ENCODE measurements at places on chromosomes 6 and 20.

GRCh38 chr6:43200541-43200940 lies 18.5 kb downstream of the CUL9 start:
- DNase-seq, result no peak

GRCh38 chr6:151385177-151385576 lies 6.2 kb downstream of the ZBTB2 start:
- no peak for DNase-seq

DNA sequence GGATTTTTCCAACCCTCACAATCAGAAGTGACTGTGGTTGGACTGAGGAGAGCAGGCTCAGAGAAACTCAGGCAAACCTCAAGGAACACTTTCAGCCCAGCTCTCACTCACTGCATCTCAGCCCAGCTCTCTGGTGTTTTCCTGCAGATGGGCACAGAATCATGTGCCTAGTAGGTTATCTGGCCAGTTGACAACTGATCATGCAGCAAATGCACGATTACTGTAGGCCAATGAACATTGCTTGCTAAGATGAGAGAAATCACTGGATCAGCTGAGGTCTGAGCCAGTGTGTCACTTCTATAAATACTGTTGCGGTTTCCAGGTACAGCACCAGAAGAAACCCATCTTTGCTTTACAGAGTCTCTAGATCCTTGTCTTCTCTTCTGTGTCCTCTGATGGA lies 540.5 kb downstream of the CD83 start:
- DNase-seq, result no peak

- no peak for DNase-seq
Observed at GRCh38 chr6:116190550-116190949, 63.3 kb downstream of the TSPYL4 start.

DNA sequence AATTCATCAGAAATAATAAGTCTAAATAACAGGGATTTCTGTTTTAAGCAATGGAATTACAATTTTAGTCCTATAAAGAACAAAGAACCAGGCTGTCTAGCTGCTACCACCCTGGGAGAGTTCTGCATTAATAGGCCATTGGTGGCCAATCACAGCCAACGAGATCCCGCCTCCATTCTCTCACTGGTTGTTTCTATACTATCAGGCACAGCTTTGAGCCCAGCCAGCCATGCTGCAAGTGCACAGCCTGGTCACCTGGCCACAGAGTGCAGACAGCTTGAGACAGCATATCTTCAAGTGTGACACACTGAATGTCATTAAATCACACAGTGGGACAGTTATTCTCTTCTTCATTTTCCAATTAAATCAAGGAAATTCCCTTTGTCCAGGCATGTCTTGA lies 16.1 kb upstream of the RAB22A start:
- peak; percentile 24 for DNase-seq

DNA sequence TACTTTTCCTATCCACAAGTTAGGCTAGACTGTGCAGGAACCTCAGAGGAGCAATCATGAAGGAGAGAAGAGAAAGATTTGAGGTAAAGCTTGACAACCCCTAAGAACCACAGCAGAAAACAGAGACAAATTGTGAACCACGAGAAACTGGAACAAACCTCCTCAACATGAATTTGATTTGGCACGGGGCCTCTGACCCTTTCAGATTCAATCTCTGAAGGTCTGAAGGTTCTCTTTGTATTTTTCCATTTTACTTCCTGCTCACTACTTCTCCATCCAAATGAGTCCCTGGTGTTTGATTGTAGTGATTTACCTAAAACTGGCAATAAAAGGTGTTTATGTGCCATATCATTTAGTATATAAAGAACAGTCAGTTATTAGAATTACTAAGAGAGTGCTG lies 126.1 kb upstream of the STXBP5 start:
- no peak for DNase-seq

DNA sequence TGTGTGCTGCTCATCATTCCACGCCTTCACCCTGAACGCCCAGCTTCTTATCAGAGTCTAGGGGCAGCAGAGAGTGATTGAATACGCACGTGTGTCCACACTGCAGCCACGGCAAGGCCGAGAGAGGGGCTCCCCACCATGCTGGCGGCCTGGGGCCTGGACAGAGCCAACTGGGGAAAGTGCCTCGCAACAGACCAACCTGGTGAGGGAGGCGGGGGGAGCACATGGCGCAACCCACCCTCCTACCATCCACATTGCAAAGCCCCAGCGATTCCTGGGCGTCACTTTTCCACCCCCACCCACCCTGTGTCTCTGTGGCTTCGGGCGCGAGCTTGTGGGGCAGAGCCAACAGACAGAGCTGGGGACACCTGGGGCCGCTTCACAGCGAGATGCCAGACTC lies 66.4 kb upstream of the DUSP22 start:
- no peak for DNase-seq

- DNase-seq, result no peak
Observed at GRCh38 chr6:22372922-22373321, 76.1 kb upstream of the PRL start.

DNA sequence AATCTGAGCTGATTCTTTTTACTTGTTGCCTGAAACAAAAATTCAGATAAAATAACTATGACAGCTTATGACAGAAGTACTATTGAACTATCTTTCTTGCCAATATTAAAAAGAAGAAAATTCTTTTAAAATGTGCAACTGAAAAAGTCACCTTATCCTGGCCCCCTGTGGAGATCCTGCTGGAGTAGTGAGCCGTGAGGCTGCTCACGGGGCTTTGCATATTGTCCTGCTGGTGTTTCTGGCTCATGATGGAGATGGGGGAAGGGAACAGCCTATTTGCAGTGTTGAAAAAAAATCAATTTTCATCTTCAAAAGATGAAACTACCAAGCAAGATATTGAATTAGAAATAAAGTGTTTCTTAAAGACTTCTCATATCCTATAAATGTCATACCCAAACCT lies 216.0 kb downstream of the SAMD5 start:
- DNase-seq, result no peak

DNA sequence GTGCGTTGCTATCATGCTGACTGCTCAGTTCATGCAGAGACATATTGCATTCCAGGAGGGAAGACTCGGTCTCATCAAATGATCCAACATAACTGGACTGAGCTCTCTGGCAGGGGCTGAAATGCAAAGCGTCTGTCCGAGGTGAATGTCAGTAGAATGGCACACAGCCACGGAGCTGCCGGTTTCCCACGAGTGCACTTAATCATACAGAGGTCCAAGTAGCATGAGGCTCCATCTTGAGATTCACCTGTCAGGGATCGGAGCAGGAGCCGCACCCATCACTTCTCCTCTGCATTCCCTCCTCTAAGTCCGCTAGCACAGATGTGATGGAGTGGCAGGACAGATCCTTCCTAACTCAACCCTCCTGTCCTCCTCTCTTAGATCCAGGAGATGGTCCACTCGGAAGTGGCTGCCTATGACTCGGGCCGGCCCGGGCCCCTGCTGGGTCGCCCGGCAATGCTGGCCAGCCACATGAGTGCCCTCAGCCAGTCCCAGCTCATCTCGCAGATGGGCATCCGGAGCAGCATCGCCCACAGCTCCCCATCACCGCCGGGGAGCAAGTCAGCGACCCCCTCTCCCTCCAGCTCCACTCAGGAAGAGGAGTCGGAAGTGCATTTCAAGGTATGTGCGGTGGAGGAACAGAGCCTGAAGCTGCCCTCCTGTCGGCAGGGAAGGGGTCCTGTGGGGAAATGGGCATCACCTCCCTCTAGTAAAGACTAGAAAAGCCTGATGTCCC lies 135.9 kb downstream of the JPH2 start:
- no peak for DNase-seq

GRCh38 chr6:79005024-79005423 lies 73.0 kb downstream of the PHIP start:
- DNase-seq, result no peak

DNA sequence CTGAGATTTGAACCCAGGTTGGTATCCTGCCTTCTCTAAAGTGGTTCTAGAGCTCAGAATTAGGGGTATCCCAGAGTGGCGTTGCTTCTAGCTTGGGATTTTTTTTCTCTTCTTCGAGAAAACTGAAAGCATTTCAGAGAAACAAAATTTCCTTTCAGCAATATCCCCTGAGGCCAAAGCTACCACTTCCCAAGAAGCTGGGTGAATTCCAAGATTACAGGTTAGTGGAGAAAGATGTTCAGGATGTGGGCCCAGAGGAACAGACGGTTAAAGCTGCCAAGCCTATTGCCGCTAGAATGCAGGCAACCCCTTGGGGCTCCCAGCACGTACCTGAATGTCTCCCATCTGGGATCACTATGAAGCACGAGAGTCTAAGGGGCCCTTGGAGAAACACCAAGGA lies 134.1 kb downstream of the FOXO3 start:
- no peak for DNase-seq

- DNase-seq, result no peak
Observed at GRCh38 chr6:19839788-19840187, 2.6 kb downstream of the ID4 start.

GRCh38 chr20:50694379-50695134 lies 3.2 kb upstream of the RIPOR3 start:
- DNase-seq, result no peak

DNA sequence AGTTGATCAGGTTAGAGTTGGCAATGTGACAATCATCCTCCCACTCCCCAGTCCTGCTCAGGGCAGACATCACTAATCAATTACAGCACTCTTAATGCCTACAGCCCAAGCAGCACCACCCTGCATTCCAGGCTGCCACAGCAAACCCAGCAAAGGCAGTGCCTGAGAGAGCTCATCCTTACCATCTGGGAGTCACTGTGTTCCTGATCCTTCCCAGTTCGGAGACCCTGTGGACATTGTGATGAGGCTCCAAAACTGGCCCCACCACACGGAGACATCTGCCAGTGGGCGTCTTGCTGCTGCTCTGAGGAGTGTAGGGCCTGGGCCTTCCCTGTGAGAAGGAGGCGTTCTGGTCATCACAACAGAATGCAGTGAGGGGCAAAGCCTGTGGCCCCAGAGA lies 216.5 kb upstream of the CST7 start:
- no peak for DNase-seq

DNA sequence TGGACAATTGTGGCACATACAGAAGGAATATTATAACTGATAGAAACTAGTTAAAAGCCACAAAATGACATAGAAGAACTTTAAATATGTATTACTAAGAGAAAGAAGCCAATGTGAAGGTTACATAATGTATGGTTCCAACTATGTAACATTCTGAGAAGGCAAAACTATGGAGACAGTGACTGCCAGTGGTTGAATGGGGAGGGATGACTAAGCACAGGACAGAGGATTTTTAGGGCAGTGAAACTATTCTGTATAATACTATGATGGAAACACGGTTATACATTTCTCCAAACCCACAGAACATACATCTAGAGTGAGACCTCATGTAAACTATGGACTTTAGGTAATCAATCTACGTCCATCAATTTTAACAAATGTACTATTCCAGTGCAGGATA lies 22.4 kb downstream of the SYNCRIP start:
- DNase-seq, result no peak

- peak; percentile 8 for DNase-seq
Observed at GRCh38 chr20:34435589-34435988, 72.5 kb downstream of the ITCH start.

DNA sequence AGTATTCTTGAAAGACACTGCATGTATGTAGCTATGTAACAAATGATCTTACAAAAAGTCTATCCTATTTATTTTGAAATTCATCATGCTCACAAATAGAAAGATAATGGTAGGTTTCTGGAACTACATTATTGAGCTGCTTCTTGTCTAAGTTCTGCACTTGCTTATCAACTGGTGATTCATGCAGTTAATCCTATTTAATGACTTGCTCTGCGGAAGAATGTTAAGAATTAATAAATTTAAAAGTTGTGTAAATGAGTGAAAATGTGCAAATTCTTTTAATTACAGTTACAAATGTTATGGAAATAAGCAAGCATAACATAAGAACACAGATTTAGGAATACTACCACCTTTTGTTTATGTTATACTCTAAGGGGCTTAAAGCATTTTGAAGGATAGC lies 67.1 kb upstream of the MCM9 start:
- no peak for DNase-seq

GRCh38 chr6:45377043-45377553 lies 636 bp downstream of the SUPT3H start:
- no peak for DNase-seq

GRCh38 chr6:35498422-35499067 lies 1.7 kb upstream of the TEAD3 start:
- no peak for DNase-seq

- no peak for DNase-seq
Observed at GRCh38 chr20:49318091-49318429, 40.2 kb upstream of the ZNFX1 start.

DNA sequence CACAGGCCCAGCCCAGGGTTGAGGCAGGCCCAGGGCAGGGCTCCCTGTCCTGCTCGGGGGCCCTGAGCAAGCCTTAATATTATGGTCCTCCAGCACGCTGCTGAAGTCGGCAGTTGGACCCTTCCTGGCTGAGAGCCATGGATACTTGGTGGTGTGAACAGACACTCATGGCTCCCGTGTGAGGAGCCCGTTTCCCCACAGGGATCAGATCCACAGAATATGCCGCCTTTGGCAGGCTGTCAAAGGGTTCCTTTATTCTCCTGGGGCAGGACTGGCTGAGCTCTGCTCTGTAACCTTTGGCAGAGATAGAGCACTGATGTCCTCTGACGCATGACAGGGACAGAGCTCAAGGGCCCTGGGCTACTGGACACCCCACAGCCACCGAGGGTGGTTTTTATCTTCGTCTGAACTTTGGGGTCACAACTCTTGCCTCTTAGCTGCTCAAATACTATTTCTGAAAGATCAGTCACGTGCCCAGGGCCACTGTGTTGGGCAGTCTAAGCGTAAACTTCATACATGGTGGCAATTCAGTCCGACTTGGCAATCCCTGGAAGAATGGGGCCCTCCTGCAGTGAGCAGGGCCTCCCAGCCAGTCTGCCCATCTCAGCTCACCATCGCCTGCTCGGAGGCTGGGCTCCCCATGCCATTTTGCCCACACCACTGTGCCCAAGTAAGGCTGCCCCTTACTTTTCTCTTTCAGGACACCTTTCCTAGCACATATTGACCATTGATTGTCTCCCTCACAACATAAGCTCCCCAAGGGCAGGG lies 49.1 kb downstream of the TTI1 start:
- DNase-seq, result no peak

- DNase-seq, result no peak
Observed at GRCh38 chr20:51810155-51811041, 8.1 kb upstream of the SALL4 start.
